ENCODE measurements at places on chromosomes 5 and 9.

- no peak for DNase-seq
These were observed 213.8 kb downstream of the ARHGAP26 start for GRCh38 chr5:142984011-142984410.

DNA sequence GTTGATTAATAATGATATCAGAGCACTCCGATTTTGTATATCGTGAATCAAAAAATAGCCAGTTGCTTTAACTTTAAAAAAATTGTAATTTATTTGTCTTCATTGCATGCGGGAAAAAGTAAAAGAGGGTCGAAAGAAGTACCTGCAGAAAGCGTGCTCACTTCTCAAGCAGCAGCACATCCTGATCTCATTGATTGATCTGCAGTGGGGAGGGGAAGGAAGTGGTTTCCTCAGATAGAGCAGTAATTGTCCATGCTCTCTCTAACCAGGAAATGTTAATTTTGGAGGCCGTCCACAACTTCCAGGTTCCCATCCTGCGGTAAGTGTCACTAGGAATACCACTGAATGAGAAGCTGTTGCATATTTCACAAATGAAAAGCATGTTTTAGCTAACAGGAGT is 63.2 kb downstream of the SYK start:
- no peak for DNase-seq

DNA sequence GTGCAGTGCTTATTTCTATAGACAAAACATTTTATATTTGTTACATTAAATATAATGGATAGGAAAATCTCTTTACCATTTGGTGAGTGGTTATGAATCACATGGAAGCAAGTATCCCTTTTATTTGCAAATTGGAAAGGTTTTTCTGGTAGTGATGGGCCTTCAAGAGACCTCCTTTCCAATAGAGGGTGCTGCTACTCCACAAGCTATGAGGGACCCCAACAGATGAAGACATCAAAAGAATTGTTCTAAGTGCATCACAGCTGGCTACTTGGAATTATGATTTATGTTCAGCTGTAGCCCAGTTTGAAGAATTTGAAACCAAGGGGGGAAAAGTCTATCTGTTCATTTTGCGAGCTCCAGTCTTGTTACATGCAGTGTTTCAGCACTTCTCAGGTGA is 493.7 kb upstream of the SGCD start:
- DNase-seq: no peak

DNA sequence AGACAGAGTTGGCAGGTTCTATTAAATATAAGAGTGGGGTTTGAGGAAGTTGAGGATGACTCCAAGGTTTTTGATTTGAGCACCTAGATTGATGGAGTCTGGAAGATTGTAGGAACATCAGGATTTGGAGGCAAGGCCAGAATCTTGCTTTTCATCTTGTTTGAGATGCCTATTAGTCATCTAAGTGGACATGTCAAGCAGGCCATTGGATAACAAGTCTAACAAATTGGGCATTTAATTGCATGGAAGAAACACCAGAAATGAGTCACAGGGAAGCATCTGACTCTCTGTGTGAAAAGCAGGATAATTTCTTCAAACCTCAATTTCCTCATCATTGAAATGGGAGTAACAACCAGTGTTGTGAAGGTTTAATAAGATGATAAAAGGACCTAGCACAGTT is 53.3 kb upstream of the ARL15 start:
- DNase-seq: no peak

- no peak for DNase-seq
These were observed 146.5 kb upstream of the TLX3 start for GRCh38 chr5:171162596-171162995.
